Activated CD4-positive, alpha-beta T cell treated with anti-CD3 and anti-CD28 coated beads for 24 hours (primary cell): ENCODE measurements at places on chromosomes 16 and 17.

DNA sequence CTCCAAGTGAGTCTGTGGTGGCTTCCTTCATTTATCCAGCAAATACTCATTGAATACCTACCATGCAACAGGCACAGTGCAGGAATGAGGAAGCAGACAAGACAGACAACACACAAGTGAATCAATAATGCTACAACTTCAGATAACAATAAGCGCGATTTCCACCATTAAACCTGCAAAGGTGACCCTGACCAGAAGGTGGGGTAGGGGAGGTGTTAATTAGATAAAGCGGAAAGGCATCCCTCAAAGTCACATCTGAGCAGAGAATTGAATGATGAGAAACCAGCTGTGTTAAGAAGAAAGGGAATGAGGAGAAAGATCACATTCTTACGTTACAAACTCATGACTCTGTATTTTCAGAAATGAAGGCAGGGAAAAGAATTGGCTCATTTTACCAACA lies 26.3 kb downstream of the ZZEF1 start:
- DNase-seq: no peak

DNA sequence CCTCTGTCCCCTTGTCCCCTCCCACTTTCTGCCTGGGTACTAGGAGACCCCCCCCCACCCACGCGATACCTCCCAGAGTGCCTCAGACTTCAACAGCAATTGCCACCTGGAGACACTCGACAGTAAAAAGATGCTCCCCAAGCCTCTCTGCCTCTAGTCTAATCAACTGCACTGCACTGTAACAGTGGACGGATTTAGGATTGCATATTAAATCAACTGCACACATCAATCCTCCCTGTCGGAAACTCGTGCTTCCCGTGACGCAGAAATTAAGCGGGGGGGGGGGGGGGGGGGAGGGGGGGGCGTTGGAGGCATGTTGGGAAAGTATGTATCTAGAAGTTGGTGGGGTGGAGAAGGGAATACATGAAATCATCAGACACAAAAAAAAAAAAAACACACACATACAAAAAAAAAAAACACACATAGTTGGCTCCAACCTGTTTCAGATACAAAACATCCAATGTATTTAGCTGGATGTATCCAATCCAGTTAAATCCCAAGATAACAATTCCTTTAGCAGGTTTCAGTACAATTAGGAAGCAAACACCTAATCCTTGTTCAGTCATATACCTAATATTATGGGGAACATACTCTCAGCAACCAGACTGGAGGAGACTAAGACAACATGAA lies 29.7 kb downstream of the FAM222B start:
- DNase-seq: no peak

DNA sequence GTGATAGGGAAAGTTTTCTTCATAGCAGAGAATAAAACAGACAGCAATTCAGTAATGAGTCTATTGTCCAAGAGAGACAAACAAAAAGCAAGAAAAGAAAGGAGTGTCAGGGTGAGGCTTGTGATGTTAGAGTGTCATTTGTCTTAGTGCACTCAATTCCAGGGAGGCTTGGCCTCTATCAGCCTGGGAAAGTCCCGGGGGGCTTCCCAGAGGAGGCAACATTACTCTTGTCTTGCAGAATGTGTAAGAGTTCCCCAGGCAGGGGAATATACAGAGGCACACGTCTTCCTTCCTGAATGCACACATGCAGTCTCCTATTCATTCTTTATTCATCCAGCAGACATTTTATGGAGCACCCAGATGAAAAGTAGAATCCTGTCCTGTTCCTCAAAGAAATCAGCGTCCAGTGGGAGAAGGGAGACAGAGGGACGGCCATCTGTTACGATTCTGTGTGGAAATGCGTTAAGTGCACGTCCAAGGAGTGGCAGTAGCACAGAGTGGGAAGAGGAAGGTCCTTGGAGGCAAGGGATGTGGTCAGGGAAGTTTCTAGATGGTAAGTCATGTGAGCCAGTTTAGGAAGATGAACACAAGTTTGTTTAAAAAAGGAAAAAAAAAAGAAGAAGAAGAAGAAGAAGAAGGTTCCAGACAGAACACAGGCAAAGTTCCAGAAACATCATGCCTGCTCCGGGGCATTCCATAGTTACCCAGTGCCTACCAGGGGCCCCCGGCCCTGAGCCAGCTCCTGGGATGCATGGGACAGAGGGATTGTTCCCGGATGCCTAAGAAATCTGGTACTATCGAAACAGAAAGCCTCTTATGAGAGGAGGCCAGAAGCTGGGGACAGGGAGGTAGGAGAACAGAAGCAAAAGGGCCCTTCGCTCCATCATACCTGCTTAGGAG lies 21.1 kb downstream of the CACNG4 start:
- no peak for DNase-seq

DNA sequence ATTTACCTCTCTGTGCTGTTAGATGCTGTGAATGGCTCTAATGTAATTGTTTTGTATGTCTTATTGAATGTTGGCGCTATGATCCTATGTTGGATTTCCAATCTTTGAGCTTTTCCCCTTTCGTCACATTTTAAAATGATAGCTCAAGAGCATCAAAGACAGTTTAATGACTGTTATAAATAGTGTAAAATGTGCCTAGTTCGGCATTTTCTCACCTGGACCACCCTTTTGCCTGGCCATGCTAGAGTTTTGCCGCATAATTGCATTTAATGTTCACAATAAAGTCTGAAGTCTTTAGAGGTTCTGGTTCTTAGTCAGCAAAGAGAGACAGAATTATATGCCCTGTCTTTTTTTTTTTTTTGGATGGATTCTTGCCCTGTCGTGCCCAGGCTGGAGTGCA lies 155.2 kb downstream of the SNX29 start:
- no peak for DNase-seq

GRCh38 chr17:50147841-50148225 lies 2.6 kb downstream of the PPP1R9B start:
- no peak for DNase-seq

- DNase-seq: no peak
These were observed 73.6 kb upstream of the CCL1 start for GRCh38 chr17:34436607-34437006.

DNA sequence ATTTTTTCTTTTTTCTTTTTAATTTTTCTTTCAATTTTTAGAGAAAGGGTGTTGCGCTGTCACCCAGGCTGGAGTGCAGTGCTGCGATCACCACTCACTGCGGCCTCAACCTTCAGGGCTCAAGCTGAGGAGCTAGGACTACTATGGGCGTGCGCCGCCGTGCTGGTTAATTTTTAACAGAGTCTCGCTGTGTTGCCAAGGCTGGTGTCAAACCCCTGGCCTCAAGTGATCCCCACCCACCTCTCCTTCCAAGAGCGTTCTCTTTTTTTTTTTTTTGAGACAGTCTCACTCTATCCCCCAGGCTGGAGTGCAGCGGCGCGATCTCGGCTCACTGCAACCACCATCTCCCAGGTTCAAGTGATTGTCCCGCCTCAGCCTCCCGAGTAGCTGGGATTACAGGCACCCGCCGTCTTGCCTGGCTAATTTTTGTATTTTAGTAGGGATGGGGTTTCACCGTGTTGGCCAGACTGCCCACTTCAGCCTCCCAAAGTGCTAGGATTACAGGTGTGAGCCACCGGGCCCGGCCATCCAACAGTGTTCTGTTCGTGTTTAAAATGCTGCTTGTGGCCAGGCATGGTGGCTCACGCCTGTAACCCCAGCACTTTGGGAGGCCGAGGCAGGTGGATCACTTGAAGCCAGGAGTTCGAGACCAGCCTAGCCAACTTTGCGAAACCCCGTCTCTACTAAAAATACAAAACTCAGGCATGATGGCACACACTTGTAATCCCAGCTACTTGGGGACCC lies 14.5 kb upstream of the RPL13 start:
- no peak for DNase-seq

DNA sequence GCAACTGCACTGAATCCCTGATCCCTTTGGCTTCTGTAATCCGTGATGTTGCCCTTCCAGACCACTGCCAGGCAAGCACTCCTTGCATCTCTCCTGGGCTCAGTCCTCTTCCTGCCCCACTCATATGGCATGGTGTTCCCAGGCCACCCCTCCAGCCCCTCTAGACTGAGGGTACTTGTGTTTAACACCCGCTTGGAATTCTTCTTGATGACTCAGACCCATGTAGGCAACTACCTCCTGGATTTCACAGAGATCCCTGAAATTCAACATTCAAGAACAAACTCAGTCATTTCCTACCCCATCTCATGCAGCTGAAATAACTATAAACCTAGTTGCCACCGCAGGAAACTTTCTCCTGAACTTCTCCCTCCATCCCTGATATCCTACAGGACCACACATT lies 541.9 kb upstream of the CDH11 start:
- DNase-seq: no peak

DNA sequence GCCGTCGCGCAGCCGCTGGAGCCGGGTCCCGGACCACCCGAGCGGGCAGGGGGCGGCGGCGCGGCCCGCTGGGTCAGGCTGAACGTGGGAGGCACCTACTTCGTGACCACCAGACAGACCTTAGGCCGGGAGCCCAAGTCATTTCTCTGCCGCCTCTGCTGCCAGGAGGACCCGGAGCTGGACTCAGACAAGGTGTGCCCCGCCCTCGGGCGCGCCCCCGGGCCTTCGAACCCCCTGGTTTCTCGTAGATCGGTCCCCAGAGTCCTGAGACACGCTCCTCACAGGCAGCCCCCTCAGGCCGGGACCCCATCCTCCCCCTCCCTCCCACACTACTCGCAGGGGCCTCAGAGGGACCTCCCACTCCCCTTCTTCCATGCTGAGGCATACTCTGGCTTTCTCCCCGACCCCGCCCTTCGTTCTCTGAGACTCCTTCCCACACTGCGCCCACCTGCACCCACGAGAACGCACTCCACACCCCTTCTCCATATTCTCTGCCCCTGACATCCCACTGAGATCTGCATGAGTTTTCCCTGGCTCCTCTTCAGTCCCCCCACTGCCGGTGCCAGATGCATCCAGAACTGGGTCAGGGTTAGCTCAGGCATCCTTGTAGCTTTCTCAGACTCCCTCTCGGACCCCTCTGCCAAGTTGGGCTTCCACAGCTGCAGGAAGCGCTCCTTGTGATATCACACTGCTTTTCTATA lies 523 bp downstream of the KCTD2 start:
- DNase-seq: no peak

DNA sequence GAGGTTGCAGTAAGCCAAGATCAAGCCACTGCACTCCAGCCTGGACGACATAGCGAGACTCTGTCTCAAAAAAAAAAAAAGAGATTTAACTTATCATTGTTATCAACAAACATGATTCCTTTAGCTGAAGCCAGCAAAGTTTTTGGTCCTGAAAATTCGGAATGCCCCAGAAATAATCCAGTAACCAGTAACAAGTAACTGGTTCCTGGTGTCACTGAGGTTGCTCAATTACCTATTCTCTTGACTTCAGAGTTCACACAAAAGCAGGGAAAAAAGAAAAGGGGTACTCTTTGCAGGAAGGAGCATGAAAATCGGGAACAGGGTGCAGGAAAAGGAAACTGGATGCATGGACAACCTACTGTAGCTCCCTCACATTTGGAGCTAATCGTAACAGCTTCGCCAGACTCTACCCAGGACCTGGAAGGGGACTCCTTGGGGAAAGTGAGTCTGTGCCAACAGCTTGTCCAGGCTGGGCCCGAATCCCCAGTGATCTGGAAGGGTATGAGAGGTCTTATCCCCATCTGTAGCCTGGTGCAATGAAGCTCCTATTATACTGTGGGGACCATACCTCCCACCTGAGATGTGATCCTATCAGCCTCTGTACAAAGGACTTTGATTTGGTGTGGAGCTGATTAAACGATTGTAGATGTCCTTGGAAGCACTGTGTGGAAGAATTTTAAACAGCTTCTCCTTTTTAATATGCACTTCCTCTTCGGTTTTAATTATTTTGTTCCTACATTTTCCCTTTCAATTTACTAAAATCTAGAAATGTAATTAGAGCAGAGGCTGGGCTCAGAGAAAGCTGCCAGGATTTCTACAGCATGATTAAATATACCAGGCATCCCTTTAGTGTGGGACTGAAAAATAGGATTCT lies 3.4 kb upstream of the SPOP start:
- DNase-seq: no peak

- DNase-seq: no peak
These were observed 37.0 kb upstream of the CCDC182 start for GRCh38 chr17:57782062-57782490.

GRCh38 chr16:1454561-1454960 lies 10.2 kb upstream of the CCDC154 start:
- no peak for DNase-seq

DNA sequence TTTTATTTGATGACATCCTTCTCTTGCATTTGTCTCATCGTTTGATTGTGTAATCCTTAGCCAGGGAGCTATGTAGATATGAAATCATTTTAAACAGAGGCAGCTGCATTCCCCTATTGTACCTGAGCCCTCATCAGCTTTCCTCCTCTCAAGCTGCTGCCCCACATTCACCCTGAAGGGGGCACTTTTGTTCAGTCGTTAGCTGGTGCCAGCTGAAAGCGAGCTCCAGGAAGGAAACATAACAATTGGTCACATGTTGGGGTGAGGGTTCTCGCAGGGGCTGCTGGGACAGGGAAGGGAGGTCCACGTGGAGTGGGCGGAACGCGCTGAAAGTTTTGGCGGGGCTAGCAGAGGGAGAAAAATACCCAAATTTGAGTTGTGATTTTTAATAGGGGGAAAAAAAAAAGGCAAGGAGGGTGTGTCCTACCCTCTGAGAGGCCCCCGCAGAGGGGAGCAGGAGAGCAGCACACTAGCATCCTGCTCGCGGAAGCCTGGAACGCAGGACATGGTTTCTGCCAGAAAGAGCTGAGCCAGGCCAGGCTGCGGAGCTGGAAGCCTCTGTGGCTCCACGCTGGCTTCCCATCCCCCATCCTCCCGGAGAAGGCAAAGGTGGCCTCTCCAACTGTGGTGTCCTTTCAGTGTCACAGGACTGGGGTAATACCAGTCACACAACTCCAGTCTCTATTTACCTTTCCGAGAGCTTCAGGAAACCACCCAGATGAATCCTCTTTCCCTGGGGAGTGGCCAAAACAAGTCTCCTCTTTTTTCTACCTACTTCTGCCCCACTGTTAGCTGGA lies 8.5 kb upstream of the MSL1 start:
- DNase-seq: peak; percentile 90

GRCh38 chr16:88591577-88592021 lies 21.4 kb downstream of the ZC3H18 start:
- DNase-seq: no peak

GRCh38 chr17:39327109-39327508 lies 74.3 kb downstream of the FBXL20 start:
- DNase-seq: no peak

- no peak for DNase-seq
These were observed 99.1 kb downstream of the KCNJ2 start for GRCh38 chr17:70268383-70268782.

DNA sequence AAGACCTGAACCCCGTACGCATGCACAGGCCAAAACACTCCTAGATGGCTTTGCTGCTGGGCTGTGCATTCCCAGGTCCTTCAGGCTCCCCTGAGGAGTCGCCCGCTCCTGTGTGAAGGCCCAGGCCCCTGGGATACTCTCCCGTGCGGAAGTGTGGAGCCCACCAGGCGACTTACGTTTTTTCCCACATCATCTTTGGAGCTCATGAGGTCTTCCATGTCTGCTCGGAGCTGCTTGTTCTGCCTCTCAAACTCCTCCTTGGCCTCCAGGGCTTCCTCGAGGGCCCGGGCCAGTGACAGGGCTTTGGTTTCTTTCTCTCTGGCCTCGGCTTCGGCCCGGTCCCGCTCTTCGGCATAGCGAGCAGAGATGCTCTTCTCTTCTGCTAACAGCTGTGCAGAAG lies 56.4 kb downstream of the NDEL1 start:
- DNase-seq: no peak

- DNase-seq: no peak
These were observed 23.6 kb downstream of the SREBF1 start for GRCh38 chr17:17813055-17813724.
